Astrocyte (in vitro differentiated cells and primary cell): ENCODE measurements at places on chromosomes 13 and 19. TPM values are rescaled to one million over a fixed set of nuclear protein-coding genes. Genes with fewer than 3 reads are reported as not detected.

The VSTM2B gene
- total RNA-seq, result not detected in 2 replicates

DNA sequence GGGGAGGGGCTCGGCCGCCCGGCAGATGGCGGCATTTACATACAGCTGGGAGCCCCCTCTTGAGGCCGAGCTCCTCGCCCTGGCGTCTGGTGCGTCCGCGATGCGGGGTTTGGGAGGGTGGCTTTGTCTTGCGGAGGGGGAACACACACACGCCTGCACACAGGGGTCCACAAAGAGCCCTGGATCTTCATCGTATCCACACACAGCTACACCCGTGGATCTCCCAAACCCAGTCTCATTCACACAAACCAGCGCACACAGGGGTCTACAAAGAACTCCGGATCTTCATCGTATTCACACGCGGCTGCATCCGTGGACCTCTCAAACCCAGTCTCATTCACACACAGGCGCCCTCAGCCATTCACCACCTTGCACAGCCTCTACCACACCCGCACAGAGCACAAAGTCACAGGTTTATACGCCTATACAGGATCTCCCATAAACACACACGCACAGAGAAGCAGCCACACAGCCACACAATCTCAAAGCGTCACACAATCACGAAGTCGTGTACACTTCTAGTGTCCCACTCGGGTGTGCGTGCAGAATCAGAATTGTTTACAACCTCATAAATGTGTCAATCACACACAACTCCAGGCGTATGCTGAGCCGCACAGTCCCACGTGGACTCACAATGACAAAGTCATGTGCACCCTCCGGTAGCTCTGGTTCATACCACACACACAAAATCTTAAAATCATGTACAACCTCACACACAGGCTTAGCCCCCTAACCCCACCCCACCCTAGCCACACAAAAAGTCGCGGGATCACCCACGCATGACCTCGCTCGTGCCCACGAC lies 550 bp upstream of the DLL3 start:
- H3K27ac ChIP-seq, result no peak overlapping the region
- peak; percentile 14 for DNase-seq
- H3K4me3 ChIP-seq, result peak overlapping the region; percentile 30

DNA sequence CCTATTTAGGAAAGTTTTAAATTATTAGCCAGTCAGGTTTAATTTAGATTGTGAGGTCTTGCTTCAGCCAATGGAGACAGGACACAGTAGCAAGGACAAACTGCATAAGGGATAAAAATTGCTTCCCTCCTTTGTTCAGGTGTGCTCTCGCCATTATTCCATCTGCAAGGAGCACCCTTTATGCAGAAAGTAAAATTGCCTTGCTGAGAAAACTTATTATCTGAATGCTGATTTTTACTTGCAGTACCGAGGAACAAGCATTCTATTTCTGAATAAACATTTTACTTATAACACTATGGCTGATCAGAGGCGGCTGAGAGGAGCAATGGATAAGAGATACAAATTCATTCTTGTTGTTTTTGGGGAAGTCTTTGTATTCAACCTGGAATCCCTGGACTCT lies 8.0 kb downstream of the CYP4F22 start:
- no peak for DNase-seq
- no peaks in the 10 kb centered on the region for H3K4me1 ChIP-seq
- no peaks in the 10 kb centered on the region for H3K27me3 ChIP-seq
- H3K27ac ChIP-seq, result no peak overlapping the region
- H3K4me3 ChIP-seq, result no peak overlapping the region

DNA sequence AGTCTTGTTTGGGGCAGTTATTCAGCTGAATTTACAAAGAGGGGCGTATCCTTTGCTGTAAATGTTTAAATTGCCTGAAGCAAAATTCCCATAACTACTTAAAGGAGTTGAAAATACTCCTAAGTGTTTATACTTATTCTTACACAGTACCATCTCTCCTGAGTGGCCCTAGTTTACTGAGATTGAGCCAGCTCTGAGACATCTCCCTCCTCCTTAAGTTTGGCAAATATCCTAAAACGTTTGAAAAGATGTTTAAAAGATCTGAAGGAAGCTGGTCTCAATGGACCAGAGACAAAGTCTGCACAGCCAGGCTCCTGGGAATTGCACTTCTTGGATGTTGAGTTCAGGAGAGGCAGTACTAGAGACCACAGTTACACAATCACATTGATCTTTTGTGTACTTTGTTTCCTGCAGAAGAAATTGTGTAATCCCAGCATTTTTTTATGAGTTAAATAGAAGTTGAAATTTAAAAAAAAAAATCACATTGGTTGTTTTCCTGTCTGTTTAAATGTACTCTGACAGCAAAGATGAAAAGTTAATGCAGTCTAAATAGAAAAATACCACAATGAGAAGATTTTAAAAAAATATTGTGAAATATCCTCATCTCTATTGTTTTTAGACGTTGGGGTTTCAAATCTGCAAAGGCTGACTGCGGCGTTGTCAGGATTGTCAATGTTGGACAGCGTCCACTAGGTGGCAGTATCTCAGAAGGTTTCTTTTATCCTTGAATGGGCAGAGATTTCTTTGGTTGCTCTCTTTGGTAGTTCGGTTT lies 20.7 kb downstream of the TNFSF11 start:
- no peak overlapping the region for H3K27ac ChIP-seq
- peak; percentile 10 for DNase-seq
- no peaks in the 10 kb centered on the region for H3K4me1 ChIP-seq
- H3K27me3 ChIP-seq, result peaks cover 30% of the 10 kb centered on the region
- no peaks in the 10 kb centered on the region for H3K36me3 ChIP-seq

- H3K4me3 ChIP-seq, result no peak overlapping the region
- peaks cover 14% of the 10 kb centered on the region for H3K36me3 ChIP-seq
- DNase-seq, result no peak
- no peaks in the 10 kb centered on the region for H3K27me3 ChIP-seq
Measured at GRCh38 chr19:49911381-49912145, 14.9 kb upstream of the IL4I1 start.

DNA sequence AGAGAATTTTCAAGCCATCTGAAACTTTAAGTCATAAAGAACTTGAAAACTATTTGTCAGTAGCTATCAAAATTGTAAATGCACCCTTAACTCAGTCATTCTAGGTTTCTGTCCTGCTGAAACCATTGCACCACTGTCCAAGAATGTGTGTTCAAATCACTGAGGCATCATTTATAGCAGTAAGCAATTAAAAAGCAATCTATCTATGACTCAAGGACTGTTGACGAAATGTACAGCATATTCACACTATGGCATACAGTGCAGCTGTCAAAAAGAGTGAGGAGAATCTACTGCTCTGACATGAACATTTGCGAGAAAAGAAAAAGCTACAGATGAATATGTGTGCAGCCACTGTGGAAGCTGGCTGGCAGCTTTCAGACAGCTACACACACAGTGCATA lies 71.2 kb downstream of the ING1 start:
- DNase-seq, result no peak
- H3K27me3 ChIP-seq, result peaks cover 6% of the 10 kb centered on the region
- H3K4me1 ChIP-seq, result no peaks in the 10 kb centered on the region
- H3K4me3 ChIP-seq, result no peak overlapping the region
- no peak overlapping the region for H3K27ac ChIP-seq
